ENCODE measurements at places on chromosomes 12 and 14.

GRCh38 chr12:8958066-8958465, 8.6 kb upstream of the M6PR start:
- no peak for DNase-seq

DNA sequence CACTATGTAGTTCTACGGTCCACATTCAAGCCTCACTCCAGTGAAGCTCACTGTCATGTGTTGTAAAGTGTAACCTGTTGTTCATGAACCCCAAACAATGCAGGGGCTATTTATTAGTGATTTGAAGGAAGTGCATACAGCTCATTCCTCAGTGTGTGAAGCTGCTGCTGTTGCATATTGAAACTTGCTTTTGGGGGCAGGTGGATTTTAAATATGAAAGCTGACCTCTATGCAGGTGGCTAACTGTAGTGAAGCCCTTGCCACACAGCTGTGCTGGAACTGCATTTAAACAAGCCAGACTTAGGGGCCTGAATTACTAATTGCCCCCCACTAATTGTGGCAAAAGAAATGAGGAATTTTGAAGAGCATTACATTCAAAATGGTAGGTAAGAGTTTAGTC, 226.3 kb downstream of the ATP23 start:
- no peak for DNase-seq

GRCh38 chr14:48710133-48710532, 876.0 kb downstream of the RPS29 start:
- DNase-seq, result no peak

- DNase-seq, result no peak
These were observed 89.2 kb downstream of the PRMT8 start for GRCh38 chr12:3580094-3580749.

- peak; percentile 30 for DNase-seq
These were observed 1.4 kb downstream of the LIN7A start for GRCh38 chr12:80936353-80936641.

DNA sequence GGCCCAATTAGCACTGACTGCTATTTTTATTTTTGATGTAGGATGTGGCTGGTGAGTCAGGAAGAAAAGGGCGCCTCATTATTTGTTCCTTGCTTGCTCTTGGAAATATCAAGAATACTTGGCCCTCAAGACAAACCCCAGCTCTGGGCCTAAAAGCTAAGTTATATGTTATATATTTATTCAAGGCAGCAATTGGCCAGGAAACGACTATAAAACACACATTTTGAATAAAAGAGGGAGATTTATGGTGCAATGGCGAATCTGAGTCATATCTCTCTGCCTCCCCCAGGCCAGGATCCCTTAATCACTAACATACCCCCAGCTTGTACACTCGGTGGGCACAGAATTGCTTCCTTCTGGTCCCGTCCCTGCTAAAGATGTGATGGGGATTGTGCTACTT, 63.3 kb downstream of the TBX5 start:
- DNase-seq, result no peak

- no peak for DNase-seq
These were observed 2.0 kb downstream of the ANO6 start for GRCh38 chr12:45217846-45218245.

GRCh38 chr14:62768753-62769152, 276.5 kb downstream of the KCNH5 start:
- DNase-seq, result no peak

GRCh38 chr12:64858882-64859605, 34.6 kb downstream of the TBC1D30 start:
- DNase-seq, result no peak

Measured in NCI-H524 treated with DMSO at 0.1 percent for 48 hours (cell line).